ENCODE measurements at places on chromosomes 11 and 22.
A peak's percentile ranks its signal among the peaks of the same experiment; 100 is the strongest.

DNA sequence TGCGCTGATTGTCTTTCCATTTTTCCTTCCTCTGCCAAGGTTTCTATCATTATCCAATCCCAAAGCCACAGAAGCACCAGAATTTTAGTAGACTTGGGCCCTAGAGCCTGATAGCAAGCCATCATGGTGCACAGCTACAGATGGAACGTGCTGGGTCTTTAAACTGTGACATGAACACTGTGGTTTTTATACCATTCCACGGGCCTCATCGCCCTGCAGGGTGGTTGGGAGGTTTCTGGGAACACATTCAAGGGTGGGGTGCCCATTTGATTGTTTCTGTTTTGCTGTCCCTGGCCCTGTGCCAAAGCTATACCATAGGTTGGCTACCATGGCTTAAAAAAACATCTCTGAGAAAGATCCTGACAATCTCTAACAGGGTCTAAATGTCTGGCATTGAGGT, 151.9 kb downstream of the CACNA1I start:
- DNase-seq = no peak

DNA sequence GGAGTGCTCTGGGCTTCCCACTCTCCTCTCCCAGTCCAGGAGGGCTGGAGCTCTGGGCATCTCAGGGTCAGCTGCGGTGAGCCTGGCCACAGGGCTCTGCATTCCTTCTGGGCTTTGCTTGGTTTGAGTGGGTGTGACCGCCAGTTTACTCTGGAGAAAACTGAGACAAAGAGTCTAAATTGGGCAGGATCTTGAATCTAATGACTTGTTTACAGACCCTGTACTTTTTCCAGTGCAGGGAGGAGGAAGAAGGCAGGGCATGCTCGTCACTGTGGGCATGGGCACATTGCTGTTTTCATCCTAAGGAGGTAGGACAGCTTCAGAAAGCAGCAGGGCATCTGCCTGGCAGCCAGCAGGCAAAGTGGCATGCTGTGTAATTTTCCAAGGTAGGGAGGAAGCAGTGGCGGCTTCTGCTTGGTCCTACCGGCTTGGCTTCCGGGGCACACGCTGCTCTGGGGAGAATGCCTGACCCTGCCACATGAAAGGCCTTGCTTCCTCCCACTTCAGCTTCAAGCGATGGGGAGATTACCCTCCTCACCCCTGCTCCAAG, 22.9 kb downstream of the FLI1 start:
- DNase-seq = peak; percentile 47

GRCh38 chr22:44999687-45000086, 10.1 kb downstream of the PHF21B start:
- DNase-seq = no peak

GRCh38 chr11:126190792-126191191, 20.7 kb downstream of the RPUSD4 start:
- no peak for DNase-seq

DNA sequence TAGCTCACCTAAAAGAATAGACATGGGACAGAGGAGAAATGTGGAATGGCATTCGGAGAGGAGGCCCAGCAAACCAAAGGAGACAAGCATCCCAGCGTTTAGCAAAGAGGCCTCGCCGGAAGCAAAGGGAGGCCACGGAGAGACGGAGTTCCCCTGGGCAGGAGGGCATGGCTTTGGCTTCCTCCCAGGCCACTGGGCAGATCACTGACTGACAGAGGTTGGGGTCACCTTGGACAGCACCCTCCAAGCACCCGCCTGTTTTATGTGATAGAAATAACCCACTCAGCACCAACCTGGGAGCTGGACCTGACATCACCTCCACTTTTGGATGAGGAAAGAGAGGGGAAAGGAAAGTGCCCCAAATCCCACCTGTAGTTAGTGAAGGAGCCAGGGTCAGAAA, 434.1 kb downstream of the BRD1 start:
- no peak for DNase-seq

GRCh38 chr22:41217553-41218157, 12.5 kb downstream of the L3MBTL2 start:
- peak; percentile 8 for DNase-seq

DNA sequence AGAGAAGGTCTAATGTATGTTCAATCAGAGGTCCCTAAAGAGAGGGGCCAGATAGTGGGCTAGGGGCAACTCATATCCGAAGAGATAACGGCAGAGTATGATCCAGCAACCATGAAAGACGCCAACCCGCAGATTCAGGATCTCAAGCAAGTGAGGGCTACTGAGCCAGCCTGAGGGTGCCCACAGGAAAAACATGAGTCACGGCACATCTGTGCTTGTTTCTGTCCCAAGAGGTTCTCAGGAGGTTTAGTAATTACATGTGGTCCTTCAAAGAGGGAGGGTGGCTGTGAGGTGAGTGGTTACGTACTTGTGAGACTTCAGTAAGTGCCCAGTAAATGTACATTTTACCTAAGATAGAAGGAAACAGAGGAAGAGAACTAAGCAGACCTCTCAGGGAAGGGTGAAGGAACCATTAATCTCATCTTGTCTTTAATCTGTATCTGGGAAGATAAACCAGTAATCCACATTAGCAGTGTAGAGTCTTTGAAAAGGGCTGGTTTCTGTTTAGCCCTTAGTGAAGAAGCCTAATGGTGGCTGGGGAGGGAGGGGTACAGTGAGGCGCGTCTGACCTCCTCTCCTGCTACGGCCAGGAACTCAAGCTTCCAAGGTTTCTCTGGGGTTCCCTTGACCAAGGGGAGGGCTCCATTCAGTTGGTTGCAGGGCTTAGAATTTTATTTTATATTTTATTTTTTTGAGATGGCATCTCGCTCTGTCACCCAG, 10.2 kb downstream of the SIRT3 start:
- no peak for DNase-seq

DNA sequence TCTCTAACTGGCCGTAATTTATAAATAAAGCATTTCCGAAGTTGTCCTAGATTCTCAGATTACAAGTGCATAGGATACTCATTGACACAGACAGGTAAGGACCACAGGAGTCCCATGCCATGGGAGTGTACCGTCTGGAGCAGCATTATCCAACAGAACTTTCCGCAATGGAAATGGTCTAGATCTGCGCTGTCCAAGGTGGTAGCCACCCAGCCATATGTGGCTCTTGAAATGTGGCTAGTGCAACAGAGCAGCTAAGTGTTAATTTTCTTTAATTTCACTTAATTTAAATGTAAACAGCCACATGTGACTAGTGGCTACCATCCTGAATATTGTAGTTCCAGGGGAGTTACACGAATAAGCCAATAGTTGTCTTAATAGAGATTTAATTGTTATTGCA, 71.3 kb downstream of the GALNT18 start:
- no peak for DNase-seq

- DNase-seq = no peak
Observed at GRCh38 chr11:121435132-121435531, 17.0 kb upstream of the SORL1 start.

GRCh38 chr11:110392056-110392455, 37.7 kb upstream of the FDX1 start:
- DNase-seq = no peak

GRCh38 chr11:125261588-125261987, 97.0 kb downstream of the PKNOX2 start:
- DNase-seq = no peak

GRCh38 chr22:46000081-46001027, 23.4 kb upstream of the WNT7B start:
- no peak for DNase-seq

DNA sequence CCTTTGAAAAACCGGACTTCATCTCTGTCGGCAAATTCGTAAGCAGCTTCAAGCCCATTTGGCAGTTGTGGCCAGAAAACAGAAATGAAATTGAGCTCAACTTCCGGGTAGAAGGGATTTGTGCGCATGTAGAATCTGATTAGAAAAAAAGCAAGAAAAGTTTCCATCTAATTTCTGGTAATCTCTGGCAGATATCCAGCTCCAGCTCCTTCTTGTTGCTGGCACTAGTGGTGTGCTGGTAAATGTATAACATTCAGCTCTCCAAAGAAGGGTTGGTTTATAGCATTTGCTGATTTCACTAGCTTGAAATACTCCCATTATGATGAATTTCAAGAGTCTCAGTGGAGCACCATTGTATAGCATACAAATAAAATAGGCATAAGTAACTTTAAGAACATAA, 5.4 kb downstream of the MMP1 start:
- DNase-seq = no peak

DNA sequence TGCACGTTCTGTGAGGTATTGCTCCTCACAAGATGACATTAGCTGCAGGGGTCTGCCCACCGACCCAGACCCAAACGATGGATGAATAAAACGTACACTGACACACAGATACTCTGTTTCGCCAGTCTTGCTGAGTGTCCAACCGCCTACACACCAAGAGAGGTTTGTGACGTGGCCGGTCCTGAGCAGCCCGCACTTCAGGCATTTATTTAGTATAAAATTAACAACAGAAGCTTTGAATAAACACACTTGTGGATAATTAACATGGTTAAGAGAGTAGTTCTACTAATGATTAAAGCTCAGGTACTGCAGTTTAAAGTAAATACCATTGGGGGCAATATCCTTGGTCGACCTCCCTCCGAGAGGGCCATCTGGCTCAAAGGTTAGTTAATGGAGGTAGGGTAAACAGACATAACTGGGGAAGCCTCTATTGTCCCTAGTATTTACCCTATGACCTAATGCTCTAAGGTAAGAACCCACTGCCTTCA, 75.7 kb downstream of the CCDC83 start:
- no peak for DNase-seq

DNA sequence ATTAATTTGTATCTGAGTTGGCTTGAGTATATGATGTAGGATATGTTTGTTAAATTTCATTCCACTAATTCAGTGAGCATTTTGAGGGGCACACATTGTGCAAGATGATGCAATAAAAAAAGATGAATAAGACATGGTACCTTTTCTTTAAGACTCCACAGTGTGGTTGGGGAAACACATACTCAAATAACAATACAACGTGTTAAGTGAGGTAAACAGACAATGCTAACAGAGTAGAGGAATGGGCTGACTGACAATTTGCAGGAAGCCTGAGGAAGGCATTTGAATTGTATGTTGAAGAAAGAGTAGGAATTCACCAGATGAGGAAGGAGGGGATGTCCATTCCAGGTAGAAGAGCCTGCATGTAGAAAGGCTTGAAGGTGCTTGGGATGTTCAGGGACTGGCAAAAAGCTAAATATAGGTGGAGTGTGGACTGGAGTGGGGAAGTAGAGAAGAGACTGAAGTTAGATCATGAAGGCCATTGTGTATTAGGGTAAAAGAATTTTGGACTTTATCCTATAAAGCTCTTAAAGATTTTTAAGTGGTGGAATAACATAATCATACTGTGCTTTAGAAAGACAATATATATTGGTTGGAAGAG, 6.8 kb downstream of the RNF169 start:
- no peak for DNase-seq

- DNase-seq = no peak
Observed at GRCh38 chr11:75591371-75591770, 29.3 kb downstream of the SERPINH1 start.

GRCh38 chr22:49092716-49093115, 735.0 kb downstream of the BRD1 start:
- no peak for DNase-seq

GRCh38 chr22:23113847-23114720, 27.7 kb downstream of the RSPH14 start:
- no peak for DNase-seq

- no peak for DNase-seq
Observed at GRCh38 chr22:47452184-47452583, 689.7 kb downstream of the TBC1D22A start.

- no peak for DNase-seq
Observed at GRCh38 chr11:42055606-42056005, 596.2 kb upstream of the LRRC4C start.

- DNase-seq = no peak
Observed at GRCh38 chr11:119671561-119672015, 57.4 kb downstream of the NECTIN1 start.

DNA sequence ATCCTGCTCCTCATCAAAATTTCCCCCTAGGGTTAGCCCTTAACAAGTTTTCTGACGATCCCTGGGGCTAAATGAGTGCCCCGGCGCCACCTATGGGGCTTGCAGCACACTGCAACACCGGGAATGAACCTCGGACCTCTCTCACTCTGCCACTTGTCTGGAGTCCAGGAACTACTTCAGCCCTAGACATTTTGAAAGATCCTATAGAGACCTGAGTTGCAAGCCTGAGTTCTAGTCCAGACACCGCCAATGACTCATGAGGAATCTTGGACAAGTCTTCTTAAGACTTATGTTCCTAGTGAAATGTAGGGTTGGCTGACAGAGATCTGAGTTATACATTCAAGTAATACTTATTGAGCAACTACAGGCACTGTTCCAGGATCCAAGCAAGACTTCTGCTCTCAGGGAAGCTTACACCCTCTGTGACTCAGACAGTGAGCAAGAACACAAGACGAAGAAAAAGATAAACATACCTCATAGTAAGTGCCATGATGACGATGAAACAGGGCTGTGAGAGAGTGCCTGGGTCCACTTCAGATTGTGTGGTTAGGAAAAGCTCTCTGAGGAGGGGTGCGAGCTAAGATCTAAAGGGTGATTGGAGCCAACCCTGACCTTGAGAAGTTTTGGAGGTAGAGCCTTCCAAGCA, 10.2 kb upstream of the STK33 start:
- DNase-seq = peak; percentile 17

DNA sequence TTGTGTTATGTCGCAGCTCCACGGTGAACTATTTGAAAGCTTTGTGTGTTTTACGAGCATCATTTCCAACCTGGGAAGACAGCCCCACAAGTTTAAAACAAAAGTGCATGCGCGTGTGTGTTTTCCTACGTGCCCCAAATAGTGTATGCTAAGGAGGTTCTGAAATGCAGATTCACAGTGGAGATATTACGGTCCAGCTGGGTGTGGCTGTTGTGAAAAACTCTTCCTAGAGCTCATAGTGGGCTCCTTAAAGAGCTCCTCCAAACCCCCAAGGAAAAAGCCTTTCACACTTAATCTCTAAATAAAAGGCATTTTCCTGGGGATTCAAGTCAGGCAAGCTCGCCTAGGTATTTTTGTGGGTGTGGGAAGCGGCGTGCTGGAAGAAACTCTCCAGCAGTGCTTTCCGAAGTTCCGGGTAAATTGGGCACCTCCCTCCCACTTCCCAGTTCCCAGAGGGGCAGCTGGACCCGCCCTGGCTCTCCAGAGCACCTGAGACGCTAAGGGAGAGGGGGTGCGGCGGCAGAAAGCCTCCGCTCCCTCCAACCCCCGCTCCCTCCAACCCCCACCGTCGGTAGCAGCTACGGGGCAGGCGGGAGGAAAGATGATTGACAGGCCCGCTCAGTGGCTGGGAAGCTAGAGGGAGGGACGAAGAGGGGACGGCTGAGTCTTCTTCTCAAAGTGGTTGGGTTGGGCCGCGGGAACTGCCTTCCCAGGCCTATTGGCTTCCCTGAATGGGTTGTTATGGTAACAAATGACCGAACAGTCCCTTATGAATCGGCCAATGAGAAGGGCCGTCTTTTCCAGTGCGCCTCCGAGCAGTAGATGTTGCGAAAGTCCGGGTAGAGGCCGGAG, 561 bp upstream of the PCF11 start:
- peak; percentile 97 for DNase-seq

DNA sequence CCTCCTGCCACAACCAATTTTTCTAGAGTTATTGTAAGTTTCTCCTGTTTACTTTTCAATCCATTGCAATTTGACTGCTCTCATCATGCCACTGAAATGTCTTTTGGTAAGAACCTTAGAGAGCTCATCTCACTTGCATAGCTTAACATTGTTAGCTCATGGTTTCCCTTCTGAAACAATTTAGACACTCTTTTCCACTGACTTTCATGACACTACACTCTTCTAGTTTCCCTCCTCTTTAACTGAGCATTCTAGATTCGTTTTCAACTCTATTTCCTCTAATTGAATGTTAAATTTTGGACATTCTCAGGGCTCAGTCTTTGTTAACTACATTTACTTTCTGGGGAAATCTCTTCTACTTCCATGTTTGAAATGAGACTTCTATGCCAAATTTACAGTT, 369.1 kb downstream of the JRKL start:
- no peak for DNase-seq
